ENCODE measurements at places on chromosomes 6 and 20. TPM values are rescaled to one million over a fixed set of nuclear protein-coding genes. Genes with fewer than 3 reads are reported as not detected.
A peak's percentile ranks its signal among the peaks of the same experiment; 100 is the strongest.

The MYBL2 gene
- 76.9 TPM for total RNA-seq

The TUBB2A gene
- total RNA-seq, result 2.8 TPM

The C20orf141 gene
- not detected for total RNA-seq

The HCRTR2 gene
- not detected for total RNA-seq

The DSN1 gene
- total RNA-seq, result 35.9 TPM

The MCCD1 gene
- not detected for total RNA-seq

The CENPQ gene
- total RNA-seq, result 11.7 TPM

- DNase-seq, result no peak
These were observed 490.6 kb upstream of the MARCKS start for GRCh38 chr6:113366505-113366904.

- no peak for DNase-seq
These were observed 161.0 kb downstream of the ARID1B start for GRCh38 chr6:156938143-156938542.

DNA sequence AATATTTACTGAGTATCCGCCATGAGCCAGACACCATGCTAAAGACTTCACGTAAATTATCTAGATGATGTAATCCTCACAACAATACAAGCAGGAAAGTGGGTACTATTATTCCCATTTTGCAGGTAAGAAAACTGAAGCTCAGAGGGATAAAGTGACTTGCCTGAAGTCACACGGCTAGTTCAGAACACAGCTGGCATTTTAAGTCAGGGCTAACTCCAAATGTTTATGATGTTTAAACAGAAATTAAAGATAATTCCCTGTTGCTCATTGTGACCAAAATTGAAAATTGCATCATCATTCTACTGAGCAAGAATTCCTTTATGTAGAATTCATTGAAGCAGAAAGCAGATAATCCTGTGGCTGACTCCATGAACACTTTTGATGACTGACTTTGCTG, 71.3 kb upstream of the STXBP5 start:
- no peak for DNase-seq

DNA sequence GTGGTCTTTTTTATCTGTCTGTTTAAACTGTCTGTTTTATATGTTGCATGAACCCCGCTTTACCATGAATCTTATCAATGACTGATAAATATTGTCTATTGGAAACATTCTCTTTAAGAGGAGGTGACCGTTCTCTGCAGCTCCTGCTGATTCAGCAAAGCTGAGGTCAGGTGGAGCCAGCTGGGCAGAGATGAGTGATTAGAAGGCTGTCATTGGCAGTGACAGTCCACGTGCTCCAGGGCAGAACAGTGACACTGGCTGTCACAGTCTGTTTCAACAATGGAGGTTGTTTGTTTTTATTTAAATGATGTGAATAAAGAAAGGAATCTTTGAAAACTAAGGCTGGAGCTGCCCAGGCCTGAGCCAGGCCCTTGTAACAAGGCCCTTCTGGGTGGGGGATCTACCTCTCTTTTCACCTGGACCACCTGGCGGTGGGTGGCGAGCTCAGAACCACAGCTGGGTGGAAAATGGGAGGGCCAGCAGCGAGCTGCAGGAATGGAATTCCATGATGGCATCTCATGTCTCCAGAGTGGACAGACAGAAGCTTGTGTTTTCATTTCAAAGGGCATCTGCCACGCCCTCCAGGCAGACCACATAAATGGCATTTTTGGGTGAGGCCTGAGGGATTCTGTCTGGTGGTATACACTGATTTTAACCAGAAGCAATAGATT, 12.6 kb downstream of the SYNJ2 start:
- DNase-seq, result no peak

- no peak for DNase-seq
These were observed 19.0 kb downstream of the BMP7 start for GRCh38 chr20:57247292-57247965.

- DNase-seq, result no peak
These were observed 462.5 kb upstream of the AGPAT4 start for GRCh38 chr6:161736326-161736725.

GRCh38 chr6:161575523-161576254, 301.8 kb upstream of the AGPAT4 start:
- no peak for DNase-seq

DNA sequence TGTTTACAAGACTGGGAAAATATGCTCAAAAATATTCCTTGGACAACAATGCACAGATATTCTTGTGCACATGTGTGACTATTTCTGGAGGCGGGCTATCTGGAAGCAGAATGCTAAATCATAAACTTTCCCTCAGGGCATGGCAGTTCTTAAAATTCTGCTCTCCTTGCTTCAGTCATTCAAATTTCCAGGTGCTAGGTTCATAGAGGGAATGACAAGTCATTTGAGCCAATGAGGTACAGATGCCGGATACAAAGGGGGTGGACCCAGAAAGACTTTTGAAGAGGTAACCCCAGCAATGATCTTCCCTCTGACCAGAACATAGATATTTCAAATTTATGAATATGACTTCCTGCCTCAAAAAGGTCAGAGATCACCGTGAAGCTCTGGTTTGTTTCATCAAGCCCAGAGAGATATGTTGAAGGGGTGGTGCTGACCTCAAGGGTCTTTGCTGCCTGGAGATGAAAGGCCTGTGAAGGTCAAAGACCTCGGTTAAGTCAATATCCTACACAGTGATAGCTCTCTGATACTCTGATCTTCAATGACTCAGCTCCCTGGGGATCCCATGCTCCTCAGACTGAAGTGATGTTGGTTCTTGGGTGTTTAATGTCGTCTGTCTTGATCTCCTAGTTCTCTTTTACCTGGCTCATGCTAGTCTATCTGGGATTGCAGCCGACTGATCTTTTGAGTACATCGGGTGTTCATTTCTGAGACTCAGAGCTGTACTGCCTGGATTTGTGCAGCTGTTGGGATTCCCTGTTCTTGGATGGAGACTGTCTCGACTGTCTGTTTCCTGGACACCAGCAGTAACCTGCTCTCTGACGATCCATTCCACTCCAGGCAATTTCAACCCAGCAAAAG, 47.5 kb upstream of the TSHZ2 start:
- no peak for DNase-seq

GRCh38 chr6:124163676-124164075, 360.0 kb downstream of the NKAIN2 start:
- DNase-seq, result no peak

GRCh38 chr6:149064001-149064659, 253.4 kb upstream of the TAB2 start:
- DNase-seq, result no peak

GRCh38 chr6:155154158-155154830, 109.5 kb upstream of the CLDN20 start:
- DNase-seq, result peak; percentile 53

- no peak for DNase-seq
These were observed 885 bp upstream of the GZF1 start for GRCh38 chr20:23361119-23361475.

GRCh38 chr6:53161481-53162009, 12.9 kb upstream of the GCM1 start:
- no peak for DNase-seq

- no peak for DNase-seq
These were observed 30.9 kb upstream of the RIMS1 start for GRCh38 chr6:71855406-71855805.

Measured in activated T-cell treated with anti-CD3 and anti-CD28 coated beads, Interleukin-2, amount 50 U/mL, for 72 hours (primary cell).